ENCODE measurements at places on chromosomes 5 and 9.

GRCh38 chr5:161546470-161547301 is at the start of gene GABRB2:
Gene GABRB2, minus strand, starts transcription at chr5:161546725. Its CDS starts 82 bp downstream, at chr5:161546643.
- no peak within 1 kb of the TSS for H3K27ac ChIP-seq
- H3K4me3 ChIP-seq, result peak within 1 kb of the TSS; percentile 76
- peaks cover 2% of the 10 kb centered on the region for H3K36me3 ChIP-seq
- peaks cover 12% of the 10 kb centered on the region for H3K4me1 ChIP-seq
- H3K27me3 ChIP-seq, result peaks cover 49% of the 10 kb centered on the region
- peak; percentile 51 for DNase-seq

- DNase-seq, result peak; percentile 63
- peak overlapping the region; percentile 59 for H3K27ac ChIP-seq
- no peak overlapping the region for H3K4me3 ChIP-seq
- H3K36me3 ChIP-seq, result no peaks in the 10 kb centered on the region
- H3K27me3 ChIP-seq, result peaks cover 3% of the 10 kb centered on the region
These were observed 28.1 kb downstream of the TMOD1 start for GRCh38 chr9:97529363-97530076.

DNA sequence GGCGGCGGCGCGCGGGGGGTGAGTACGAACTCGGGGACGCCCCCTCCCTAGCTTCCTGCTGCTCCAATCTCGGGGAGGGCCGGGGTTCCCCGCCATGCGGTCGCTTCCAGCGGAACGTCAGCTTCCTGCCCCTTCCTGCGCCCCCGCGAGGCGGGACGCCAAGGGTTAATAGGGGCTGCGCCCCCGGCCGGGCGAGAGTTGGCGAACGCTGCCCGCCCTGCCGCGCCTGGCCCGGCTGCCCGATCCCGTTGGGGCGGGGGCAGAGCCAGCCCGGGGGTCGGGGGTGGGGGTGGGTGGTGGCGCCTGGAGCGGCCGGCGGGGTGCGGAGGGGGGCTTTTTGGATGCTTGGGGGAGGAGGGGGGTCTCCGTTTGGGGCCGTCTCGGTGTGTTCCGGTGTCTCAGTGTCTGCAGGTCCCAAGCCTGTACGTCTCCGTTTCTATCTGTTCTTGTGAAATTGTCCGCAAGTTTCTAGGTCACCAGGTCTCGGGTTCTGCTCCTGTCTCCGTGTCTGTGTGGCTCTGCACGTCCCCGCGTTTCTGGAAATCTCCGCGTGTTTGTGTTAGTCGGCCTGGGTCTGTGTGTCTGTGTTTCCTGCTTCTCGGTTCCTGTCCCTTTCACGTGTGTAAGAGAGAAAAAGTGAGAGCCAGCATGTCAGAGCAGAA is 789 bp downstream of the COL27A1 start:
- DNase-seq, result no peak
- no peaks in the 10 kb centered on the region for H3K36me3 ChIP-seq
- peaks cover 8% of the 10 kb centered on the region for H3K4me1 ChIP-seq
- H3K27me3 ChIP-seq, result peaks cover 53% of the 10 kb centered on the region

- H3K27me3 ChIP-seq, result peaks cover 27% of the 10 kb centered on the region
- H3K4me3 ChIP-seq, result no peak overlapping the region
- peaks cover 4% of the 10 kb centered on the region for H3K36me3 ChIP-seq
- no peak for DNase-seq
These were observed 3.3 kb downstream of the NR5A1 start for GRCh38 chr9:124503713-124504529.

- no peaks in the 10 kb centered on the region for H3K4me1 ChIP-seq
- DNase-seq, result no peak
- H3K36me3 ChIP-seq, result no peaks in the 10 kb centered on the region
- no peak overlapping the region for H3K27ac ChIP-seq
- H3K4me3 ChIP-seq, result no peak overlapping the region
These were observed 13.8 kb upstream of the ZNF300 start for GRCh38 chr5:150918613-150919012.

- no peaks in the 10 kb centered on the region for H3K27me3 ChIP-seq
- no peak for DNase-seq
- no peaks in the 10 kb centered on the region for H3K4me1 ChIP-seq
- H3K36me3 ChIP-seq, result no peaks in the 10 kb centered on the region
- no peak overlapping the region for H3K27ac ChIP-seq
- no peak overlapping the region for H3K4me3 ChIP-seq
These were observed 619.7 kb upstream of the ARRDC3 start for GRCh38 chr5:92002721-92003274.

- no peak overlapping the region for H3K4me3 ChIP-seq
- DNase-seq, result no peak
- peaks cover 30% of the 10 kb centered on the region for H3K27me3 ChIP-seq
- H3K27ac ChIP-seq, result no peak overlapping the region
- H3K36me3 ChIP-seq, result peaks cover 2% of the 10 kb centered on the region
These were observed 2.5 kb upstream of the CMBL start for GRCh38 chr5:10310066-10310779.

- no peaks in the 10 kb centered on the region for H3K4me1 ChIP-seq
- no peak for DNase-seq
- no peaks in the 10 kb centered on the region for H3K36me3 ChIP-seq
- H3K4me3 ChIP-seq, result no peak overlapping the region
These were observed 7.7 kb upstream of the PBX3 start for GRCh38 chr9:125739436-125739835.

- no peak for DNase-seq
- no peak overlapping the region for H3K4me3 ChIP-seq
- peaks cover 12% of the 10 kb centered on the region for H3K27me3 ChIP-seq
- H3K27ac ChIP-seq, result no peak overlapping the region
- peaks cover 3% of the 10 kb centered on the region for H3K4me1 ChIP-seq
- H3K36me3 ChIP-seq, result no peaks in the 10 kb centered on the region
These were observed 9.6 kb upstream of the IL17B start for GRCh38 chr5:149388498-149389190.

GRCh38 chr5:5331848-5332247 is 90.6 kb upstream of the ICE1 start:
- H3K4me3 ChIP-seq, result no peak overlapping the region
- DNase-seq, result no peak
- no peaks in the 10 kb centered on the region for H3K4me1 ChIP-seq
- H3K27ac ChIP-seq, result no peak overlapping the region
- H3K36me3 ChIP-seq, result no peaks in the 10 kb centered on the region

DNA sequence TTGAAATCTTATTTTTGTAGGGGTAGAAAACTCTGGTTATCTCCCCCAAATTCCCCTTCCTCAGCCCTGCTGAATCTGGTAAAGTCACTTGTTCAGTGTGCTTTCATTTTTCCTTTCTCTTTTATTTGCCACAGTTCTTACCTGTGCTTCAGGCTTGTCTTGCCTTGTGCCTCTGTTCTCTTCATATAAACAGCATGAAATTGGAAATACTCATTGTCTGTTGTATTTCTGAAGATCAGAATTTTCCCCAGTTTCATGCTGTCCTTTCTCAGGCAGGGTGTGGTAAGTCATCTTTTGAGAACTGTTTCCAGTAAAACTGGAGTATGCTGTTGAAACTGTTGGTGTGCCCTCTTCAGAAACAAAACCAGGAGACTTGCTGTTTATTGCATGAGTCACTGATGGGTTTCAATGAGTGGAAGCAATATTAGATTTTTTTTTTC is 7.0 kb downstream of the PAM start:
- H3K4me3 ChIP-seq, result peak overlapping the region; percentile 74
- H3K27me3 ChIP-seq, result no peaks in the 10 kb centered on the region
- H3K27ac ChIP-seq, result peak overlapping the region; percentile 84
- DNase-seq, result no peak
- H3K36me3 ChIP-seq, result peaks cover 6% of the 10 kb centered on the region

DNA sequence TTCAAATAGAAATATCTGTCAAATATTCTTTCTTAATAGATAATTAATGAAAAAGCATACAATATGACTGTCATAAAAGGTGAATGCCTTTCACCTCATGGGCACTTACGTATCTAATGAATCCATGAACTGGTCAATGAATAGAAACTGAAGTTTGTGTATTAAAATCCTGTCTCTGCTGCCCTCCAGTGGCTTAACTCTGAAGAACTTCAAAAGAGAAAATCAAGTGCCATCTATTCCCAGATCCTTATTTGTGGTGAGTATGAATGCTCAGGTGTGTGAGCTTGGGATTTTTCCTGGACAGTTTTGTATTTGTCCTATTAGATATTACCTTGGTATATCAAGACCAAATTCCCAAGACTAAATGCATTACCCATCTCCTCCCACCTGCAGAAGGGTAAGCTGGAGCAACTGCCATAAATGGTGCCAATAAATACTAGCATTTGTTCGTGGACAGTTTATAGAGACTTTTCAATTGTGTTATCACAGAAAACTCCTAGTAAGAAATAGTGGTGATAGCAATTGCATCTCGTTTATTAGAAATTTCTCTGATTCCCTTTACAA is 44.0 kb upstream of the SVEP1 start:
- no peak overlapping the region for H3K4me3 ChIP-seq
- no peaks in the 10 kb centered on the region for H3K27me3 ChIP-seq
- no peak for DNase-seq
- no peak overlapping the region for H3K27ac ChIP-seq

GRCh38 chr5:115241881-115242642 is 20.6 kb downstream of the PGGT1B start:
- no peak for DNase-seq
- no peak overlapping the region for H3K4me3 ChIP-seq
- peaks cover 8% of the 10 kb centered on the region for H3K36me3 ChIP-seq
- H3K4me1 ChIP-seq, result peaks cover 10% of the 10 kb centered on the region
- H3K27ac ChIP-seq, result no peak overlapping the region

DNA sequence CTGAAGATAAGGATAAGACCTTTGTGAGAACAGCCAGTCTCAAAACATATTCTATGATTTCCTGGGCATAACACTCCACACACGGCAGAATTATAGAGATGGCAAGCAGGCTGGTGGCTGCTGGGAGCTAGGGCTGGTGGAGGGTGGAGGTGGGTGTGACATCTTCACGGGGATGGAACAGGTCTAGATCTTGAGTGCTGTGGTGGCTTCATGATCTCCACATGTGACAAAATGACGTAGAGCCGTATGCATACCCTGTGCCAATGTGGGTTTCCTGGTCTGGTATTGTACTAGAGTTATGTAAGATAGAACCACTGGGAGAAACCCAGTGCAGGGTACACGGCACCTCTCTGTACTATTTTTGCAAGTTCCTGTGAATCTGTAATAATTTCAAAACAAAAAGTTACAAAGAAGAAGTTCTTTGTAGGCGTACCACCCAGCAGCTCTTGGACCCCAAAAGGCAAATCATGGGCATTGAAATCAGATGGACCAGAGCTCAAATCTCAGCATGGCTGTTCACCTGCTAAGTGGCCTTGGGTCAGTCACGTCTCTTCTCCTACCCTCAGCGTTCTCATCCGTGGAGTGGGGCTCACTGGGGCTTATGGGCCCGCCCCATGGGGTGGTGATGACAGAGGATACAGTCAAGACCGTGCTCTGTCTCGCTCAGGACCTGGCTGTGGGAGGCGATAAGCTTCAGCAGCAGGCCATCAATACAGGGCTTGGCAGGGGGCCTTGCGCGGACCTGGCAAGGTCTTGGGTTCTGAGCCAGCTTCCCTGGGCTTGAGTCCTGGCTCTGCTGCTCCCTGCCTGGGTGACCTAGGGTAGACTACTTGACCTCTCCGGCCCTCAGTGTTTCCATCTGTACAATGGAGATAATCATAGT is 74.7 kb upstream of the UNC5A start:
- peak; percentile 34 for DNase-seq
- H3K4me1 ChIP-seq, result no peaks in the 10 kb centered on the region
- no peak overlapping the region for H3K27ac ChIP-seq
- H3K27me3 ChIP-seq, result peaks cover 52% of the 10 kb centered on the region
- no peaks in the 10 kb centered on the region for H3K36me3 ChIP-seq
- H3K4me3 ChIP-seq, result no peak overlapping the region

DNA sequence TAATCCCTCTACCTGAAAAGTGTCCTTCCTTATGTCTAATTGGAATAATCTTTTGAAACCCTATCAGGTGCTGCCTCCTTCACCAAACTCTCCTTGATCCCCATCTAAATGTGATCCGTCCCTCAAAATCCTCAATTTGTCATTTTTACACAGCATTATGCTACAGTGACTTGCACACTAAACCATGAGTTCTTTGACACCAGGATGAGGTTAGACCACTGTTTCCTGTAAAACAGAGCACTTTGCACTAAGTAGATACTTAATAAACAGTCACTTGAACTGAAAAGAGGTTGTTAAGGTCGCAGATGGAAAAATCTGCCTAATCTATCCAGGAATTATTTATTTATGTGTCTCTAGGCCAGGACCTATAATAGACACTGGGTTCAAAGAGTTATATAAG is 44.2 kb upstream of the TLX3 start:
- H3K27ac ChIP-seq, result peak overlapping the region; percentile 70
- peaks cover 17% of the 10 kb centered on the region for H3K27me3 ChIP-seq
- H3K4me1 ChIP-seq, result peaks cover 17% of the 10 kb centered on the region
- DNase-seq, result peak; percentile 44
- H3K4me3 ChIP-seq, result no peak overlapping the region
- H3K36me3 ChIP-seq, result no peaks in the 10 kb centered on the region

DNA sequence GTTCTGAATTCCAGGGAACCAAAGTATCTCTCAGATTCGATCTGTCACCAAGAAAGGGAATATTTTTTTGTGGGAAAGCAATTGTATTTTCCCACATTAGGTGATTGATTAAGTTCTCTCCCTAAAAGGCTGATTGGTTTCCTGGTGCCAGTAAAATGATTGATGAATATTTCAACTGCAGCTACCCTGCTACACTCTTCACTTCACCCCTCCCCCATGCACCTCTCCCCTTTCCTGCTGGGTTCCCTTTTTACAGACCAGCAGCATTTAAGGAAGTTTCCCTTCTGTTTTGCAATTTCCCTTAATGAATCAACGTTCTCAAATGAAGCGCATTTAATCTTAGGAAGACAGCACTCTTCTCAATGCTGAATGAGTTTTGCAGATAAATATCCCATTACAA is 13.1 kb downstream of the NR6A1 start:
- H3K4me1 ChIP-seq, result peaks cover 2% of the 10 kb centered on the region
- no peak overlapping the region for H3K4me3 ChIP-seq
- H3K27me3 ChIP-seq, result peaks cover 86% of the 10 kb centered on the region
- no peak overlapping the region for H3K27ac ChIP-seq
- DNase-seq, result no peak
- no peaks in the 10 kb centered on the region for H3K36me3 ChIP-seq

DNA sequence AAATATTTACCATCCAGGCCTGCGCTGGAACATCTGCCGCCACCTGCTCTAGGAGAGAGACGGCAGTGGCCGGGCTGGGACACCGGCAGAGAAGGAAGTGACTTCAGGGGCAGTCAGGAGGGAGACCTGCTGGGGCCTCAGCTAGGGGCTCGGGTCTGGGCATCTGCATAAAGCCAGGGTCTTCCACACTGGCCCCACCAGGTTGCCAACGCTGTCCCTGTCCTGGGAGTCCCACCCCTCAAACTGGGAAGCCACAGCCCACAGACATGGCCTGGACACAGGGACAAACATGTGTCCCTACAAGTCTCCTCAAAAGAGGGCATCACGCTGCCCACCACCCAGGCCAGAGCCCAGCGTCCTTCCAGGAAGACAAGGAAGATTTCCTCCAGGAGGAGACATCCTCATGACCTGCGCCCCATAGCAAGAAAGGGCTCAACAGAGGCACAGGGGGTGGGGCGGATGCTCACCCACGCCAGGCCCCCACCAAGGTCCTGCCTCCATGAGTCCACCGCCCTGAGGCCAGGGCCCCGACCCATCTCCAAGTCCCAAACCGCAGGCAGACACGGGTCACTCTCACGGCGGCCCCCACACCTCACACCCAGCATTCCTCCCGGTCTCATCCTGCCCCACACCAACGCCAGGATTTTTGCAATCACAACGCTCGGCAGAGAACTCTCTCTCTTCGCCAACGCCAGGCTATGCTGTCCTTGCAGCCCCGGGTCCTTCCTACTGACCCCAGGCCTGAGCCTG is 9.0 kb downstream of the VAV2 start:
- no peak overlapping the region for H3K4me3 ChIP-seq
- H3K36me3 ChIP-seq, result no peaks in the 10 kb centered on the region
- H3K4me1 ChIP-seq, result no peaks in the 10 kb centered on the region
- no peaks in the 10 kb centered on the region for H3K27me3 ChIP-seq
- H3K27ac ChIP-seq, result no peak overlapping the region
